Smooth muscle cell of the pulmonary artery (primary cell): ENCODE measurements at places on chromosomes 12 and 14. TPM values are rescaled to one million over a fixed set of nuclear protein-coding genes. Genes with fewer than 3 reads are reported as not detected.

The MFAP5 gene
- total RNA-seq = 37.3 and 80.5 TPM in 2 replicates

The MIP gene
- 0.13 TPM in 1 of 2 replicates, not detected in the other for total RNA-seq

The P2RX2 gene
- not detected in 2 replicates for total RNA-seq

The SMIM41 gene
- 0.07 and 0.10 TPM in 2 replicates for total RNA-seq

The CD27 gene
- not detected in 2 replicates for total RNA-seq

The CBLN3 gene
- total RNA-seq = 3.5 and 4.2 TPM in 2 replicates

The CLEC4E gene
- not detected in 2 replicates for total RNA-seq

The APOF gene
- not detected in 2 replicates for total RNA-seq

The BIN2 gene
- not detected in 2 replicates for total RNA-seq

The RDH5 gene
- total RNA-seq = 13.8 and 34.9 TPM in 2 replicates

The MANSC1 gene
- 3.9 and 4.6 TPM in 2 replicates for total RNA-seq

The TCL1A gene
- total RNA-seq = not detected in 2 replicates

The PZP gene
- total RNA-seq = not detected in 2 replicates

The NEUROD4 gene
- total RNA-seq = not detected in 2 replicates

The EMP1 gene
- total RNA-seq = 65.4 and 65.7 TPM in 2 replicates

The NID2 gene
- total RNA-seq = 183 and 734 TPM in 2 replicates

The ARHGEF25 gene
- total RNA-seq = 31.5 and 31.7 TPM in 2 replicates

The TDRD9 gene
- total RNA-seq = 1.3 and 8.5 TPM in 2 replicates

The NEK9 gene
- 102 and 103 TPM in 2 replicates for total RNA-seq

The TAS2R8 gene
- not detected in 2 replicates for total RNA-seq

The AHNAK2 gene
- 41.4 and 194 TPM in 2 replicates for total RNA-seq

The DENND5B gene
- total RNA-seq = 10.9 TPM in 2 replicates

The MGST1 gene
- 63.7 and 73.7 TPM in 2 replicates for total RNA-seq

The PTPRR gene
- total RNA-seq = 0.78 and 0.92 TPM in 2 replicates

The PTHLH gene
- total RNA-seq = 1.6 and 6.1 TPM in 2 replicates
